ENCODE measurements at places on chromosomes 1 and 21.

GRCh38 chr1:6438047-6438525, 13.5 kb downstream of the ESPN start:
- DNase-seq, result no peak

GRCh38 chr1:220300442-220301121, 28.3 kb upstream of the RAB3GAP2 start:
- no peak for DNase-seq

GRCh38 chr1:181175955-181176354, 87.5 kb downstream of the IER5 start:
- DNase-seq, result no peak

DNA sequence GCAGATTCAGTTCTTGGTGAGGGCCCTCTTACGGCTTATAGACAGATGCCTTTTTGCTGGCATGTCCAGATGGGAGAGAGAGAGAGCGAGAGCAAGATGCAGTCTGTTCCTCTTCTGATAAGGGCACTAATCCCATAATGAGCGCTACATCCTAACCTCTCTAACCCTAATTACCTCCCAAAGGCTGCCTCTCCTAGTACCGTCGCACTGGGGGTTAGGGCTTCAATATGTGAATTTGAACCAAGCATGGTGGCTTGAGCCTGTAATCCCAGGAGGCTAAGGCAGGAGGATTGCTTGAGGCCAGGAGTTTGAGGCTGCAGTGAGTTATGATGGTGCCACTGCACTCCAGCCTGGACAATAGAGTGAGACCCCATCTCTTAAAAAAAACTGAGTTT, 10.5 kb upstream of the SDE2 start:
- DNase-seq, result no peak

DNA sequence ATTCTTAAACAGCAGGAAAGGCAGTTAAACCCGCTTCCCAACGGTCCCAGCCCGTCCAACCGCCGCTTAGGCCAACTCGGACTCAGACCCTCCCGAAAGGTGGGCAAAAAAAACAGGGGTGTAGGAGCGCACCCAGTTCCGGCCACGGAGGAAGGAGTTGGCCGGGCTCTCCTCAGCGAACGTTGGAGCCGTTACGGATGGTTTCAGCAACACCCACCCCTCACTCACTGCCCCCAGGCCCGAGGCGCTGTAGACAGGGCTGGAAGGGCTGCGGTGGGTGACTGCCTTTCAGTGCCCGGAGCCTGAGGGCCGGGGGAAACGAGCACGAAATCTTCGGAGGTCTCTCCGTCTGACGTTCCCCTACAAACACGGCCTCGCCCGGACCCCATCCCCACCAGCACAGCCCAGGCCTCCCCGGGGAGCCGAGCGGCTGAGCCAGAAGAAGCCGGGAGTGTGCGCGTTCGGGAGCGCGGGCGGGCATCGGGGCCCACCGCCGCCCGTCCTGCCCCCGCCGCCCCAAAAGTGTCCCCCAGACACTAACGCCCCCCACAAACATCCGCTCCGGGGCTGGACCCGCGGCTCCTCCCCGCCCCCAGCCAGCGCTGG, 1.3 kb downstream of the KDM5B start:
- no peak for DNase-seq

DNA sequence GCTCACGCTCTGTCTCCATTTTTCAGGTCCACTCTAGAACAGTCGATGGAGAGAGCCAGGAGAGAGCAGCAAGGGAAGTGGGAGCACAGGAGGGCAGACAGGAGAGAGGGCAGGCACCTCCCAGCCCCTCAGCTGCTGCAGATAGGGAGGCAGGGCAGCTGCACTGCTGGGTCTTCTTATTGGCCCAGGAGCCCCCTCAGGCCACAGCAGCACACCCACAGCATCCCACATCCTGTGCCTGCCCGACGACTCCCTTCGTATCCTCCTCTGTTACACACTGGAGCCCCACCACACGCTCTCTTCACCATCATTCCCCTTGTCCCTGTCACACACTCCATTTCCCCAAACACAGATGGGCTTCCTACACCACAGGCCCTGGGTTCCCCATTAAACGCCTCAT, 13.7 kb upstream of the ARTN start:
- DNase-seq, result no peak

- DNase-seq, result no peak
Measured at GRCh38 chr1:19877821-19878636, 4.2 kb upstream of the OTUD3 start.

- peak; percentile 98 for DNase-seq
Measured at GRCh38 chr1:160046494-160047110, 14.8 kb upstream of the PIGM start.

DNA sequence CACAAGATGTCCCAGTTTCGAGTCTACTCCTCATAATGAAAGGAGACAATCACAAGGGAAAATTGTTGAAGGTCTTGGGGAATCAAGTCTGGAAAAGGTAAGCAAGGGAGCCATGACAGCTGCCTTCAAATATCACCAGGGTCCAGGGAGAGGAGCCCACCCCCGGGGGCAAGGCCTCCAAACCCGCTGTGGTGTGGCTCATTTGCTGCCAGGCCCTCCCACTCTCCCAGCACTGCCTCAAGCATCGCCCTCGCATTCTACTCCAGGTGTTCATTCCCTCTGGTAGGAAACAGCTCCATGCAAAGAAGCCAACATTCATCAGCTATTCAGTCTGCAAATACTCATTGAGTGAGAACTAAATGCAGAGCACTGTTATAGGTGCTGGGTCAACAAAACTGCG, 8.6 kb downstream of the S100A9 start:
- no peak for DNase-seq

- peak; percentile 83 for DNase-seq
Measured at GRCh38 chr1:233665575-233666270, 51.8 kb downstream of the KCNK1 start.

DNA sequence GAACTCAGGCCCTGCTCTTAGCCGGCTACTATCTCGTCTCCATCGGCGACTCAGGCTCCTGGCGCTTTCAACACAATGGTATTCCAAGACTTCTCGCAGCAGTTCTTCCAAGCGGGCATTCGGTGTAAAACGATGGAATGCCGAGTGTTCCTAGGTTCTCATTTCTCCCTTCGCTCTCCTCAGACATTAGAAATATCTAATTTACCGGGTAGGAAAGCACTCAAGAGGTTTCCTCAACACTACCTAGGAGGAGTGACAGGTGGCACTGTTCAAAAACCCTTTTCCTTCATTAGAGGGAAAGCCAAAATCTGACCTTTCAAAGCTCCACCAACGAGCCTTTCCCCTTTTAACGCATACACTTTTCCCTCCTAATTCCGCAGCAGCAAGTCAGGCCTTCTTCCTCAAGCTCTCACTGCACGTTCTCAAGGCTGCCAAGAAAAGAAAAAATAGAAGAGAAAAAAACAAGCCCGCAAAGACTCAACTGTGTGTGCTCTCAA, 601 bp downstream of the UBE2G2 start:
- no peak for DNase-seq

DNA sequence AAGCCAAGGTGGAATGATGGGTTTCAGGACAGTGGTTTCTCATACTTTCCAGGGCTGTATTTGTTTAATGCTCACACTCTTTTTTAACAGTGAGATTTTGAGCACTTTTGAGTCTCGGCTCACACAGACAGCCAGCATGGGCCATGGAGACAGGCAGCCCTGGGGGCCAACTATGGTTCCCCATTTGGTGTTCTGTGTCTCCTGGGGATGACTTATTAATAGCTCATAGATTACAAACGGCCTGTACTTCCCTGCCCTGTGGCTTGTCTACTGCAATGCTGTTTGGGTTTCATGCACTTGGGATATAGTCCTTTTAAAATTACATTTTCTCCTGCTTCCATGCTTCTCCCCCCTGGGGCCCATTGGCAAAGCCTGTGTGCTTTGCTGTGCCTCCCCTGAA, 178.3 kb downstream of the KCNJ6 start:
- DNase-seq, result no peak

- DNase-seq, result no peak
Measured at GRCh38 chr1:59814180-59814900, 409 bp upstream of the HOOK1 start.

DNA sequence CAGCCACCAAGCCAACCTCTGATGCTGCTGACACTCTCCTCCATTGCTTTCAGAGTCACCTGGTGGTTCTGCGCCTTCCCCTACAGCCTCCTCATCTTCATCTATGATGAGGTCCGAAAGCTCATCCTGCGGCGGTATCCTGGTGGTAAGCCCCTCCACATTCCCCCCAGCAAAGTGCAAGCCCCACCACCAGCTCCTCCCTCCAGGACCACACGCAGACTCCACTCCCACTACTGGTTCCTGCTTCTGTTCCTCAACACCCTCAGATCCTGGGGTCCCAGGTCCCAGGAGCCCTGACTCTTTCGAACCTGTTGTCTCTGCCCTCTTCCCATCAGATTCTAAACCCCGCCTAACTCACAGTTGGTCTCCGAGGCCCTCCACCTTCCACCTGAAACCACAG, 11.6 kb upstream of the ATP1A4 start:
- no peak for DNase-seq

- no peak for DNase-seq
Measured at GRCh38 chr1:113800487-113800886, 11.8 kb downstream of the RSBN1 start.

DNA sequence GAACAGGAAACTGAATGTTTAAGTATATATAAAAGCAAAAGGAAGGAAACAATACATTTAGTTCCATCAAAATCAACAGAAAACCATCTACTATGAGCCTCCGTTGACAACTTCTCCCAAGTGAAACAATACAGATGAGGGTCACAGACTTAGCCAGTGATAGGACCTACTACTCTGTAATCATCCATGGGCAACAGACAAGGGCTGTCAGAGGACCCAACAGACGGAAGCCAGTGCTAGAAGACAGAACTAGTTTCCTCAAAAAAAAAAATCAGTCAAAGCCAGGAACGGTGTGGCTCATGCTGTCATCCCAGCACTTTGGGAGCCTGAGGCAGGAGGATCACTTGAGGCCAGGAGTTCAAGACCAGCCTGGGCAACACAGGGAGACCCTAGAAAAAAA, 20.6 kb downstream of the RERE start:
- DNase-seq, result no peak

GRCh38 chr1:231065510-231066241, 25.6 kb upstream of the FAM89A start:
- DNase-seq, result peak; percentile 77

DNA sequence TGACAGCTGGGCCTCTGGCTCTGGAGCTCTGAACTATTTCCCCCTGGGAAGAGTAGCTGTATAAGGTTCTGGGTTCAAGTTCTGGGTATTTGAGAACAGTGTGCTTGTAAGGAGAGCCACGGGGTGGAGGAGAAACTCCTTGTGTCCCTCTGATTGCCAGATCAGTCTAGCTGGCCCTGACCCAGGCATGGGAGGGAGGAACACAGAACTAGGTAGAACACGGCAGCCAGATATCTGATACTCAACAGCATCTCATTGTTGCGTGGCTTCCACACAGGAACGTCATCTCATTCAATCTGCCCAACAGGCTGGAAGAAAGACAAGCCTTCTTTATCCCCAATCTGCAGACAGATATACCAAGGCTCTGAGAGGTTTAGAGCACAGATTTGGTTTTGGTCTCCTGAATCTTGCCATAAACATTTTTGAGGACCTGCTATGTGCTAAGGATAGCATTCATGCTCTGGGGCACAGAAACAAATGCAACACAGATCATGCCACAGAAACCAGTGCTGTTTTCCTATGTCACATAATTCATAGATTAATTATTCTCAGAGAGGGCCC, 83.8 kb downstream of the PLXNA2 start:
- no peak for DNase-seq

DNA sequence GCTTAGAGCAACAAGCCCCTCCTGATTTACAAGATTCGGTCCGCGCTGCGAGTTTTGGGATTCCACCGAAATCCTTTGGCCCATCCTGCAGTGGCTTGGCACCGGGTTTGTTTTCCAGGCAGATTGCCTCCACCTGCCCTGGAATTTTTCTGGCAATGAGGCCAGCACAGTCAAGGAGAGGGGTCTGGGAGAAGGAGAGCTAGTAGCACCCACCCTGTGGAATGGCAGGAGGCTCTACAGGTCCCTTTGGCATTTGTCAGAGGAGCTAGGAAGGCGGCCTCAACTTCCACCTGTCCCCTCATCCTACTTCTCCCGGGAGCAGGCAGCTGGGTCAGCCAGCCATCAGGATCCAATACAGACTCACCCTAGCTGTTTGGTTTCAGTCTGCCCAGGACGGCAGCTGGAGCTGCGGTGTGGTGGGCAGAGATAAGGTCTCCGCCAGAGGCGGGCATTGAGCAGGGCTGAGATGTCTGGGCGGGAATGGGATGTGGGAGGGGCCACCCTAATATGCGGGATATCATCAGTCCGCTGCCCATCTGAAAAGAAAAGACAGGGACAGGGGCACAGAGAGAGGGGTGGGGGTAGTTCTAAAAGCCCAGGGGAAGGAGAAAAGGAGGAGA, 37.8 kb upstream of the PRELP start:
- DNase-seq, result peak; percentile 25

DNA sequence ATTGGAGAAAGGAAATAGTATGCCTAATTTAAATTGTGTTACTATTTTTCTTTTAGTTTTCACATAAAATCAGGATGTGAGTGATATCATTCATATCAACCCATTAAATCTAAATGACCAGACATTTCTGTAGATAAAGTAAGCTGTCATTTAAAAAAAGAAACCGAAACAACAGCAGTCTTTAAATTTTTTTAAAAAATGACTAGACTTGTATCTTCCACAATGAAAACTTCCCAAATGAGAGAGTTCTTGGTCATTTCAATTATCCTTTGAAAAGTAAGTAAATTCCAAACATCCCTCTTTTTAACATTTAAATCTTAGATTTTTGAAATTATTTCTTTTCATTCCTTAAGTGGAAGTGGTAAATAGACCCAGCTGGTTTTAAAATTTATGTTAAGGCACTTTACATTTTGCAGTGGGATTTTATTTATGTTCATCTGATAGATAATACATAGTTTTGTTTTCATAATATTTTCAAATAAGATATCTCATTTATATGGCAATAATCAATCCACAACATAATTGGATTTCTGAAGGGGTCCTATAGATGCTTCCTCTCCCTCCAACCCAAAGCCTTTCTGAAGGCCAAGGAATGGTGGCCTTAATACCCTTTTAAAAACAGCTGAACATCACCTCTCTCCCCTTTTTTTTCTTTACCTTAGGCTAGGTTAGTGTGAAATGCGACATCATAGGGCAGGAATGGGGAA, 3.1 kb downstream of the FOXD3 start:
- DNase-seq, result no peak

GRCh38 chr1:228968891-228969606, 233.8 kb downstream of the RHOU start:
- no peak for DNase-seq

GRCh38 chr1:44294588-44295007, 60.5 kb downstream of the ERI3 start:
- DNase-seq, result no peak

GRCh38 chr1:68969441-68969840, 472.6 kb upstream of the DEPDC1 start:
- DNase-seq, result no peak

GRCh38 chr1:37765916-37766664, 1.2 kb upstream of the EPHA10 start:
- DNase-seq, result no peak

Data from CMK (cell line).